ENCODE measurements at places on chromosomes 6 and 20.

DNA sequence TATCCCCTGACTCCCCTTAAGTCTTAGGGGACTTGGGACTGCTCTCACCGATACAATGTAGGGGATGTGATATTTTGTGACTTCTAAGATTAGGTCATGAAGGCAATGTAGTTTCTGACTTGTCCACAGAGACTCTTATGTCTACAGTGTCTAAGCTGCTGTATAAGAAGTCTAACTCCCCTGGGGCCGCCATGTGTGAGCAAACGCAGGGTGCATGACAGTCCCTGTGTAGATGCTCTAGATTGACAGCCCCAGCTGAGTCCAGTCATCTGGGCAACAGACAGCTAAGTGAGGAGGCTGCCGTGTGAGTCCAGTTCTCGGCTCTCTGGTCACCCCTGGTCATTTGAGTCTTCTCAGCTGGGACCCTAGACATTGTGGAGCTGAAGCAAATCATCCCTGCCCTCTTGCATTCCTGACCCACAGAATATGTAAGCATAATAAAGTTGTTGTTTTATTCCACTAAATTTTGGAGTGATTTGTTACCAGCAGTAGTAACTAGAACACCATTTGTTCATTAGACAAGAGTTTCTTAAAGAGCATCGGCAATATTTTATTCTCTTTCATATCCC, 743.3 kb upstream of the CHD6 start:
- no peak for DNase-seq

DNA sequence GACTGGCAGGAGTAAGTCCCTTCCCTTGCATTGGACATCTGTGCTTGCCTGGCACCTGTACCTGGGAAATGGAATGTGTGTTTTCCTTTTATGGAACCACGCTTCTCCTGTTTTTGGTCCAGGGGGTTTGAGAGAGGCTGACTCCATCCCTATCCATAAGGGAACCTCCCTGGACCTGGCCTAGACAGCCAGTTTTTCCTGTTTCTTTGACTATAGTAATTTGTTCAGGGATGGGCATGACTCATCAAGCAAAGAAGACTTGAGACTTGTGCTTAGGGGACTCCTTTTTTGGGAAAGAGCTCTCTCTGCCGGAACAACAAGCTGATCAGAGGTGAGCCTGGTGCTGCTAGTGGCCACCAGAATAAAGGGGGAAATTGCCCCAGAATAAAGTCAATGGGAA, 393.8 kb downstream of the CDH26 start:
- DNase-seq, result no peak

GRCh38 chr6:36977470-36977941, 8.5 kb downstream of the MTCH1 start:
- no peak for DNase-seq

DNA sequence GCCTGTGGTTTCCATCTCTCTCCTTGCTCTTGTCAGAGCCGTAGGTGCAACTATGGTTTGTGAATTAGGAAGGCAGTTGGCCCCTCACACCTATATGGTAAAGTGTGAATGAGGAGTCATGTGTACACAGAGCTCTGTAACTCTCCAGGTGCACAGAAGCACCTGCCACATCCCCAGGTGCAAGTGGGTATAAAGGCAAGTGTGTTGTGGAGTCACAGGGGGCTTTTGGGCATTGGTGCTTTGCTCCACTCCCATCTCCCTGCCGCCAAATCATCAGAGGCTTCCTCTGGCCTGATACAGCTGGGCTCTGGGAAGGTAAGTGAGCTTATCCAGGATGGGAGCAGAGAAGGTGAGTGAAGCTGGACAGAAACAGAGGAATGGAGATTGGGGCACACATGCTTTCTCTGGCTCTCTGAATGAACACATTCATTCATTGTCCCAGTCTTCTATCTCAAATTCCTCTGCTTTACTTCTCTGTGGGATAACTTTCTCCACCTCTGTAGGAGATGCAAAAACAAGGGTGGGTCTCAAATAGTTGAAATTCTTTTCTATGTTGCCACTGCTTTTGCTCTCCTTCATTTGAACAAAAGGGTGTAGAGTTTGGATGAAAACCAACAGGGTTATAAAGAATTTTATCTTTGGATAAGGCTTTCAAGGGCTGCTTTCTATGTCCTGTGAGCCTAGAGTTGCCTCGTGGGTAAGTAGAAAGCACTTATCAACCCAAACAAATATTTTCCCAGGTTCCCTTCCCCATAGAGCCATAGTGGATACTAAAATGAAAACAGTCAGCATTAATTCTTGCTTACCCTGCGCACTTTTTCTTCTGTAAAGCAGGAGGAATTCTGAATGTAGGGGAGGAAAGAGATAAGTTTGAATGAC, 45.0 kb upstream of the RIPOR2 start:
- DNase-seq, result peak; percentile 53

DNA sequence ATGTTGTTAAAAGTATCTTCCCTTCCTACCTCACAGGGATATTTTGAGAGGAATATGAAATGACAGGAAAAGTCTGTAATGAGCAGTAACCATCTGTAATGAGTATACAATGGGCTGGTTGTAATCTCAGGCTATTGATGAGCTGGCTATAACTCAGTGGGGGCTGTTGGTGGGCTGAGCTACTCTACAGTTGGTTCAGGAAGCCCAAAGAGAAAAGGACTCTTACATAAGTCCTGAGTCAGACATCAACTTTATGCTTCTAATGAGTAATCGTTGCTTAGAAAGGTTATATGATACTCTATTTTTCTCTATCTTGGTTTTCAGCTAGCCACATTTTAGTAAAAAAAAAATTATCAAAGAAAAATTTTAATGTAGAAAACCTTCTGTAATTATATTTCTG, 26.4 kb downstream of the ZNF391 start:
- DNase-seq, result no peak

GRCh38 chr6:6696867-6697531, 108.5 kb downstream of the LY86 start:
- peak; percentile 63 for DNase-seq

GRCh38 chr20:61424628-61425420, 172.8 kb downstream of the CDH4 start:
- DNase-seq, result no peak

DNA sequence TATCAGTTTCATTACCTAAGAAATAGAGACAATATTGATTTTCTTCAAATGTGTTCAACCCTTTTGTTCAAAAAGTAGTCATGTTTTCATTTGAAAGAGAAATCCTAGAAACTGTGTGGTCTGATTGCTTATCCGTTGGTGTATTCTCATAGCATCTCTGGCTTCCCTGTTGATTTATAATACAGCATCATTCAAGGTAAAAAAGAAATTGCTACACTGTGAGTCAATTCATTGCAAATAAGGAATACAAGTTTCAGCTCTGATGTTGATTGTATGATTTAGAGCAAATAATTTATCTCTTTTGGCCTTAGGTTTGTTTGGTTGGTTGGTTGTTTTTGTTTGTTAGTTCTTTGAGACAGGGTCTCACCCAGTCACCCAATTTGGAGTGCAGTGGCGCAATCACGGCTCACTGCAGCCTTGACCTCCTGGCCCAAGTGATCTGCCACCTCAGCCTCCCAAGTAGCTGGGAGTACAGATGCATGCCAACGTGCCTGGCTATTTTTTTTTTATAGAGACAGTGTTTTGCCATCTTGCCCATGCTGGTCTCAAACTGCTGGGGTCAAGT, 185.5 kb upstream of the TNFAIP3 start:
- DNase-seq, result no peak

DNA sequence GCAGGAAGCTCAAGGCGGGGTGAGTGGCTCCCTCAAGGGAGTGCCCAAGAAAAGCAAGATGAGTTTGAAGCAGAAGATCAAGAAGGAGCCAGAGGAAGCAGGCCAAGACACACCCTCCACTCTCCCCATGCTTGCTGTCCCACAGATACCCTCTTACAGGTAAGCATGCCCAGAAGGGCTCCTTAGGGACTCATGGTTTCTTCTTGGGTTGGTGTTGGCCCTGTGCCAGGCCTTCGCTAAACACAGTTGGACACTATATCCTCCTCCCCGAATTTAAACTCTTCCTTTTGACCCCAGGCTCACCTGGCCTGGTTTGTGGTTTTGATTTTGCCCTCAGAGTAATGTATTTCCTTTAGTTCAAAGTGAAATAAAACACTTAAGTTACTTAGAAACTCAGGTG, 5.1 kb downstream of the BRPF3 start:
- no peak for DNase-seq

DNA sequence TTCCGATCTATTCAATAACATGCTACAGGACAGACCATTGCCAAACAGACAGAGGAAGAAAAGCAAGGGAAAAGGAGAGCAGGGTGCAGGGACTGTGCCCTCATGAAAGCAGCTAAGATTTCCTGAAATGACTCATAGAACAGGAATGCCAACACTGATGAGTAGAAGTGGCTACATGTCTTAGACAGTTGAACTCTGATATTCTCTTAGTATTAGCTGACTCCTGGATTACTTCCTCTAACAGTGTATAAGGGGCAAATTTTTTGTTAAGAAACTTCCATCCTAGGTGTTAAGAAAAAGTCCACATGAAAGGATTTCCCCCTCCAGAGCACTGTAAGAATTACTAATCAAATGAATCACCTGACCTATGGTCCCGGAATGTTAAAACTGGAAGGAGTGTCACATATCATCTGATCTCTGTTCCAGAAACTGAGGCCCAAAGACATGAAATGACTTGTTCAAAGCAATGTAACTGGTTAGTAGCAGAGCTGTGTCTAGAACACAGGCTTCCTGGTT, 224.9 kb downstream of the IBTK start:
- no peak for DNase-seq

All from NCI-H774 (cell line).